ENCODE measurements at places on chromosomes 16 and 17. TPM values are rescaled to one million over a fixed set of nuclear protein-coding genes. Genes with fewer than 3 reads are reported as not detected.
A peak's percentile ranks its signal among the peaks of the same experiment; 100 is the strongest.

- no peak overlapping the region for H3K27ac ChIP-seq
- H3K4me1 ChIP-seq, result peaks cover 40% of the 10 kb centered on the region
- DNase-seq, result no peak
- no peaks in the 10 kb centered on the region for H3K27me3 ChIP-seq
Measured at GRCh38 chr17:66337268-66337667, 34.9 kb downstream of the PRKCA start.

DNA sequence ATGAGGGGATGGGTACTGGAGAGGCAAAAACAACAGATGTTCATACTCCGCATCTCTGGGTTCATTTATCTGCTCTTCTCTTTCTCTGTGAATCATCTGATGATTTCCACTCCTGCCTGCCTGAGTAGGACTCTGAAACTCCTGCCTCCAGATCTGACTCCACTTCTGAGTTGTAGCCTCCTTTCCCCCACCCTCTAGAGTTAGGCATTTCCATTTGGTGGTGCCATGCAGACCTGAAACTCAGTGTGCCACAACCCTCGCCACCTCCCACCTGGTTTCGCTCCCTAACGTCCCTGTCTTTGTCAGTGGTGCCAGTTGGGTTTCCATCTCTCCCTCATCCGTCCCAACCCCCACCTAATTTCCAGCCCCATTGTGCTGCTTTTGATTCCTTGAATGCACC lies 126.2 kb downstream of the PRKCB start:
- H3K36me3 ChIP-seq, result peaks cover 22% of the 10 kb centered on the region
- H3K27ac ChIP-seq, result no peak overlapping the region
- DNase-seq, result no peak
- H3K27me3 ChIP-seq, result no peaks in the 10 kb centered on the region

GRCh38 chr17:67238991-67239390 lies 6.0 kb downstream of the HELZ start:
- H3K4me3 ChIP-seq, result no peak overlapping the region
- peaks cover 64% of the 10 kb centered on the region for H3K36me3 ChIP-seq
- peaks cover 49% of the 10 kb centered on the region for H3K4me1 ChIP-seq

GRCh38 chr16:4801962-4802658 lies at the start of gene ROGDI:
TSS of gene ROGDI (minus strand) at chr16:4802633. CDS start at chr16:4802571, 62 bp downstream.
- H3K4me3 ChIP-seq, result peak within 1 kb of the TSS; percentile 77
- peak; percentile 85 for DNase-seq
- H3K4me1 ChIP-seq, result peaks cover 10% of the 10 kb centered on the region
- peaks cover 4% of the 10 kb centered on the region for H3K36me3 ChIP-seq

KRTAP9-2 gene
- total RNA-seq, result not detected
